ENCODE measurements at places on chromosomes 2 and 18. TPM values are rescaled to one million over a fixed set of nuclear protein-coding genes. Genes with fewer than 3 reads are reported as not detected.

DNA sequence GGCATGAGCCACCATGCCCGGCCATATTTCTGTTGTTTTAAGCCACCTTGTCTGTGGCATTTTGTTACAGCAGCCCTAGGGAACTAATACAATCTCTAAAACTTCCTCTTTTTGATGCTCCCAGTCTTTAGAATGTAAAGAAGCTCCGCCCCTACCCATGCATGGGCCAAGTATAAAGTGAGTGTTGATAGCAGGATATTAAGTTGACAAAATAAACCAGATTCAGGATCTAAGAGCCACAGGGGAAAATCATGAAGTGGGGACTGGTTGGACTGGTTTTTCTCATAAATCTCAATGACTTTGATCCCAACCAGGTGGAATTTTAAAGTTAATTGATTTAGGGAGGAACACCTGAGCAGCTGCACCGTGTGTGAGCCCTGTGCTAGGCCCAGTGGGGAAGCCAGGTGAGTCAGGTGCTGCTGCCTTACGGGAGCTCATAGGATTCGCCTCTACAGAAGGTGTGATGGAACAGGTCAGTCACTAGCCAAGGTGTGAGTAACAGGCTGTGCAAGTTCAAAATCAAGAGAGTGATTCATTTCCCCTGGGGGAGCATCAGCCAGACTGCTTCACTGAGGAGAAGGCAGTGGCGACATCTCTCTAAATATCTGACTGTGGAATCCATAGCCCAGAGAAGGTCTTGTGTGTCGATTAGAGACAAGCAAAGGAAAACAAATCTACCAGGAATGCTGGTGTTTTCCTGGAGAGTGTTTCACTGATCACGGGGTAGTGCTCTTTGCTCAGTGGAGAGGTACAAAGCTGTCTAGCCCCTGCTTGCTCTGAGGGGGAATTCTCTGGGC is 63.0 kb upstream of the MSH2 start:
- no peak for DNase-seq

GRCh38 chr2:20621366-20622295 is 29.3 kb downstream of the HS1BP3 start:
- no peak for DNase-seq

DNA sequence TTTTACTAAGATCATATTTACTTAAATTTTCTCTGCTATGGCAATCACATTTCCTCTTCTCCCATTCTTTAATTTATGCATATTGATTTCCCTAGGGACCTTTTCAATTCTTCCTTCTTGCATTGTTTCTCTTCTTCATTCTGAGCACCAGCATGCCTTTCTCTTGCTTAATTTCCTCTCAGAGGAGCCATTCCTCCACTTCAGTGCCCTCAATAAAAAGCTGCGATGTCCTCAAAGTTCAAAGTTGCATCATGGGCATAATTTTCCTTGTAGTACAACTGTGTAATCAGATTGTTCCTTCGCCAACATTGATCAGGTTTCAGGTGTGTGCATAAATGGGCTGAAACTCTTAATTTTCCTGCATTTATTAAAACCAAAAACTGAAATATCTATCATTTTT is 21.8 kb upstream of the CD226 start:
- DNase-seq = no peak

DNA sequence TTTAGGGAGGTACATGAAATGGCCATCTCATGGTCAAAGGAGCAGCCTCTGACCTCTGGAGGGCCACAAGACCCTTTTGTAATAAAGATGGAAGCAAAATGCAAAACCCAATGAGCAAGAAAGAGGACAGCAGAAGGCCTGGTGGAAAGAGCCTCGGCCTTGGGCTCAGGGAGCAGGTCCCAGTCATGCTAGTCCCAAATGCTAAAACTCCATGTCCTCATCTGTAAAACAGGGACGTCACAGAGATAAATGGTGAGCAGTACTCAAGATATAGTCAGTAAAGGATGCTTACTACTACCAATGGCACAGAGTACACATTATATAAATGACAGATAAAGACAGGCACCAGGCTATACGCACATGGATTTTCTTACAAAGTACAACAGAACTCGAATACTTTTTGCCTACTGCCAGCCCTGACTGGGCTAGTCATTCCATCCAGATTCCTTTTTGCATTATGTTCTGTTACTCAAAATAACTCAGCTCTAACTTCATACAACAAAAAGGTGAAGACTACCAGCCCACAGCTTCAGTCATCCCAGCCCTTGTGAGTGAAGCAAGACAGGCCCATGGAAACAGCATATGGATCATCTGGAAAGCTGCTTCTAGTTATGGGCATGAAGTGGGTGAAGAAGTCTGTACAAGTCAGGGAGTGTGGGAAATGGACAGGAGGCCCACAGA is 64.9 kb upstream of the TFCP2L1 start:
- no peak for DNase-seq

- no peak for DNase-seq
Observed at GRCh38 chr18:47552783-47553182, 301.3 kb upstream of the SKOR2 start.

DNA sequence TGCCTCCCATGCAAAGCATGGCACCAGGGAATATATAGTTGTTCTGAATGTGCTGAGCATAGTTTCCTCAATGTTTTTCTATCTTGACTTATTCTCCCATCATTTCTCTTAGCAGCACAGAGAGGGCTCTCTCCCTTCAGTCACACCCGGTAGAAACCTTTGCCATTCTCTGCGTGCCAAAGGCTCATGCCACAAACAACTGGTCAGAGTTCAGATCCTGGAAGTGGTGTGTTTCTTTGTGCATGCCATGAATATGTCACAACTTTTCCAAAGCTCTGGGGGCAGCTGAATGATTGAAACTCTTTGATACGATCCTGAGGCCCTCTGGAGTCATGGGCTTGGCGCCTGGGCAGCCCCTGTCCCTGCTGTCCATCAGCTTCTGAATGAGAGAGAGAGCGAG is 28.0 kb upstream of the EDAR start:
- no peak for DNase-seq

DNA sequence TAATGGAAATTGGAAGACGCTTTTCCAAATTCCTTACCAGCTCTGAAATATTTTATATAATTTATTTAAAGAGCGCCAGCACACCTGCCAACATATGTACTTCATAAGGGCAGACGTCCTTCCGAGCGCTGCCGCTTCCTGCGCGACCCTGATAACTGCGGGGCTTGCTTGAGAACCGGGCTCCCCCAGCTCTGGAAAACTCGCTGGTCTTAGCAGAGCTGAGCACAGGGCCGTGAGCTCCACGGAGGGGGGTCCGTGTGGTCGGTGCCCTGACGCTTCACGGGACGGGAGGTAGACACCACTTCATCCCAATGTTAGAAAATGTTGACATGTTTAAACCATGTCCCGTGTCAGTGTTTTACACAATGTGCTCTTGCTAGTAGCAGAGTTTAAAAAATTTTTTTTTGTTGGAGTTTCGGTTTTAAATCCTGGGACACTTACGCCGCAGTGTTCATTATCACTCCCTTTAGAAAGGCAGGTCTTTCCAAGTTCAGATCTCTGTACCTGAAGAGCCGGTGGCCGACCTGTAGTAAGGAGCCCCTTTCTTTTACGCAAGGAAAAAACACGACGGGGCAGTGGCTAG is 1.6 kb downstream of the NFATC1 start:
- DNase-seq = no peak

DNA sequence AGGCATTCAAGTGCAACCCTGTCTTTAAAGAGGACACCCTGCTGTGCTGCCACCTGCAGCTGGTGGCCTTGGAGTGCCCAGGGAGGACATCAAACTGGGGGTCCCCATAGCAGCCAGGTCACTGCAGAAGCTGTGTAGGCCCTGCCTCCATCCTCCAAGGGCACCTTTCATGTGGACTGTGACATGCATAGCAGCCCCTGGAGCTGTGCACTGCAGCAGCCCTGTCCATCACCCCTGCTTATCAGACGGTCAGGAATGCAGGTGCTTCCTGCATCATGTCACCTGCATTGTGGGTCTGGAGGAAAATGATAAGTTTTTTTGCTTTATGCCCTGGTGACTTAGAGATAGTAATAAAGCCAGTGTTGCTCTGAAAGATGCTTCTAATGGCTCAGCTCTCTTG is 155.7 kb downstream of the DYSF start:
- no peak for DNase-seq

DNA sequence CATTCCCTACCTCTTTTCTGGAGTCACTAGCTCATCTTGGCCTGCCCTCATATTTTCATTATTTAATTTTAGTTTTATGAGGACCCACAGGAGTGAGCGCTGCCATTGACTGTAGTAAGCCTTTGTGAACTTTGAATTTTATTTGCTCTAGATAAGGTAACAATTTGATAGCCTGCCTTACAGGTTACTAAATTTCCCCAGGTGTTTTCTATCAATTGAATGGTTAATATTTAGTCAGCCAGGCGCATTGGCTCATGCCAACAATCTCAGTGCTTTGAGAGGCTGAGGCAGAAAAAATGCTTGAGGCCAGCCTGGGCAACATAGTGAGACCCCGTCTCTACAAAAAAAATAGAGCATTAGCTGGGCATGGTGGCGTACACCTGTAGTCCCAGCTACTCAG is 50.2 kb downstream of the DAW1 start:
- DNase-seq = no peak

DNA sequence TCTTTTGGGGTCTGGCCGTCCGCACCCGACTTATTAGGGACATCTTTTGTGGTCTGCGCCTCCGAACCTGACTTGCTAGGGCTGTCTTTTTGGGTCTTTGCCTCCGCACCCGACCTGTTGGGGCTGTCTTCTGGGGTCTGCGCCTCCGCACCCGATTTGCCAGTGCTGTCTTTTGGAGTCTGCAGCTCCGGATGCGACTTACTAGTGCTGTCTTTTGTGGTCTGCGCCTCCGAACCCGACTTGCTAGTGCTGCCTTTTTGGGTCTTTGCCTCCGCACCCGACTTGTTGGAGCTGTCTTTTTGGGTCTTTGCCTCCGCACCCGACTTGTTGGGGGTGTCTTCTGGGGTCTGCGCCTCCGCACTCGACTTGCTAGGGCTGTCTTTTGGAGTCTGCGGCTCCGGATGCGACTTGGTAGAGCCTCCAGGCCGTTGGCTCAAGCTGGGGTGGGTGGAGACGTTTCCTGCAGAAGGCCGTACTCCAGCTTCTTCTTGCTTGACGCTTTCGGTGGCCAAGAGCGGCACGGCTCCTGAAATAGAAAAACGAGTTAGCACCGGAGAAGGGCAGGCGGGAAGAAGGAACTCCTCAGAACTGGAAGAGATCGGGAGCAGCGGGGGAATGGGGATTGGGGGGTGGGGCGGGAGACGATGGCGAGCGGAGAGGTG is 498 bp downstream of the TGOLN2 start:
- peak; percentile 90 for DNase-seq

- DNase-seq = no peak
Observed at GRCh38 chr2:121529439-121530211, 1.1 kb upstream of the RNU4ATAC start.

GRCh38 chr2:219638948-219639755 is 11.7 kb downstream of the SLC4A3 start:
- DNase-seq = no peak

- no peak for DNase-seq
Observed at GRCh38 chr2:39731546-39731945, 47.5 kb downstream of the THUMPD2 start.

DNA sequence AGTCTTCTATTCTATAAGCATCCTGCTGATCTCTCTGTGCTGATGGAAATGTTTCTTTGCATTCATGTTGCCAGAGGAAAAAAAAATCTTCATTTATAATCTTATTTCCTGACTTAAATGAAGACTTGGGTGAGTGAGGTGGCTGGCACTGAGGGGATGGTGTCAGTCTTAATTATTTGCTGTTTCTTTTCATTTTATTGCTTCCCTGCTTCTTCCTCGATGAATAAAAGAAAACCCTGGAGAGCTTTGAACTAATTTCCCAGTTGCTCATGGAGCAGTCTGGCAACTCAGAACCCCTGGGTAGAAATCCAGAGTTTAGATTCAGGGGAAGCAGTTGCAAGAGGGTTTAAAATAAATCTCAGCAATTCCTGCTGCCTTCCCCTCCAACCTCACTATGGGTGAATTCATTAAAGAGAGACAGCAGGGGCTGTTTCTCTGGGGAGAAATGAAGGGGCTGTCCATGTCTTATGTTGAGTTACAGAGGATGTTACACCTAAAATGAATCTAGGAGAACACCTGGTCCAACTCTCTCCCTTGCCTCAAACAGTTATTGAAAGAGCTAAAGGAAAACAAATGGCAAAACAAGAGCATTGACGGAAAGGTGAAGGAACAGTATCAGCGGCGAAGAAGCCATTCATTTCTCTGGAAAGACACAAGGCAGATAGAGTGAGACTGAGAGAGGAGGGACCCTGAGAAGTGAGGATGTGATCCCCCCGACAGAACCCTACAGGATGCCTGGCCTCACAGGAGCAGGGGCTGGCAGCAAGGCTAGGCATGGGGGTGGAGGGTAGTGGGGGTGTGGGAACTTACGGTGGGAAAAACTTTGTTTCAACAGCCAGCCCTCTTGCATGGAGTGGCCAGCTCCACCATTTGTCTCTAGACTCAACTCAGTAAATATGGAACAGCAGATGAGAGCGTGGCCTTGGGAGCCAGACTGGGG is 41.0 kb downstream of the SP110 start:
- DNase-seq = no peak

GRCh38 chr18:42659187-42659586 is 456.3 kb downstream of the RIT2 start:
- no peak for DNase-seq

GRCh38 chr2:36348721-36349120 is 6.9 kb upstream of the CRIM1 start:
- no peak for DNase-seq

DNA sequence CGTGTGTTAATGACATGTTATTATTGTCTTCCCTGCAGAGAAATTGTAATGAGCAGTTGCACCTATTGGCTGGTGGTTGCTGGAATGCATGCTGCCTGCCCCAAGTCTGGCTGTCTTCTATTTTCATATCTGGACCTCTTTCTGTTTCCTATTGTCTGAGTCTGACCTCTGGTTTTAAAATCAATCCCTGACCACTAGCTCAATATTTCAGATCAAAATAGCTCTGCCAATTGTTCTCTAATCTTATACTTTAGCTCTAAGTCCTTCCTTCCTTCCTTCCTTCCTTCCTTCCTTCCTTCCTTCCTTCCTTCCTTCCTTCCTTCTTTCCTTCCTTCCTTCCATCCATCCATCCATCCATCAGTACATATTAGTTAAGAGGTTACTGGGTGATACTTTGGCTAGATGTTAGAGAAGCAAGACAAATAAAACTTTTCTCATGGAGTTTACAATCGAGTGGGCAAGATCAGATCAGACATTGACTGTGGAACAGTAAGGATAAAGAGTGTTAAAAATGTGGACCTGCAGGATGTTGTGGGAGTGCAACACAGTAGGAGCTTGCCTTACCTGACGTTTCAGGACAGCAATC is 417.1 kb downstream of the SOCS6 start:
- no peak for DNase-seq

GRCh38 chr2:66305718-66306117 is 129.2 kb upstream of the MEIS1 start:
- no peak for DNase-seq

Gene DTNA
- not detected for total RNA-seq

Gene C1QL2
- not detected for total RNA-seq

Gene DYSF
- 0.10 TPM for total RNA-seq

Gene PTPRN
- total RNA-seq = not detected

Gene TMEM200C
- total RNA-seq = not detected

Gene CNTNAP5
- total RNA-seq = not detected

Gene GPR39
- not detected for total RNA-seq

Gene AQP4
- total RNA-seq = not detected

Gene FSIP2
- total RNA-seq = 0.32 TPM

Gene ESCO1
- 37.1 TPM for total RNA-seq
